ENCODE measurements at places on chromosomes 2 and 18.
A peak's percentile ranks its signal among the peaks of the same experiment; 100 is the strongest.

GRCh38 chr2:33230195-33230594 is 246.3 kb upstream of the RASGRP3 start:
- no peak for DNase-seq

GRCh38 chr2:27185331-27186026 is 26.4 kb upstream of the ATRAID start:
- peak; percentile 59 for DNase-seq

DNA sequence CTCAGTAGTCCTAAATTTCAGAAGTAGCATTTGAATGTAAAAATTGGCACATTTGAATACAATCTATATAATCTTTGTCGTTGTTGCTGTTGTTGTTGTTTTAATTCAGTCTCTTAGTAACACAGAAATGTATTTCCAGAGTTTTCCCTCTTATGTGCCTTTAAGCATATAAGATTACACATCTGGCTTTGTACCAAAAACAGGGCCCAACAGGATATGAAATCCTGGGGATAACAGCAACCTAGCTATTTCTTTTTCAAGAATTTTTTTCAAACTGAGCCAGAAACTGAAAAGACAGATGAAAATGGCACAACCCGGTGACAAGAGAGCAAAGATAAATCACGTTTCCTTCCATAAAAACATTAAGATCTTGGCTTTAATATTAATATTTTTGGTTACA is 906.7 kb downstream of the NRXN1 start:
- DNase-seq = no peak

DNA sequence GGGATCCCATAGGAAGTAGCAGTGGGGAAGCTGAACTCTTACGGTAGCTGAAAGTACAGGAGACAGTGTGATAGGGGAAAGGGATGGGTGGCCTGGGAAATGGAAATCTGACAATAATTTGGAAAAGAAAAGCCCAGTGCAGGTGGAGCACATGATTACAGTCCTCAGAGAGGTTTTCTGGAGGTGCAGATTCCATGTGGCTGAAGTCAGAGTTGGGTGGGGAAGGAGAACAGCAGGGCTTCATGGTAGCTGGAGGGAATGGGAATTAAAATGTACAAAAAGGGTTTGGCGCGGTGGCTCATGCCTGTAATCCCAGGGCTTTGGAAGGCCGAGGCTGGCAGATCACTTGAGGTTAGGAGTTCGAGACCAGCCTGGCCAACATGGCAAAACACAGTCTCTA is 12.2 kb downstream of the HRH4 start:
- no peak for DNase-seq

Measured in iris pigment epithelial cell (primary cell).